Activated T-helper 2 cell treated with anti-CD3 and anti-CD28 coated beads, Interferon-gamma antibody, Interleukin-2, Interleukin-4, amounts not matched to agents 10 μg/mL and 5 μg/mL and 100 μg/mL, durations not matched to agents 14 hours and 24 hours and 36 hours (primary cell): ENCODE measurements at places on chromosomes 5 and 9. TPM values are rescaled to one million over a fixed set of nuclear protein-coding genes. Genes with fewer than 3 reads are reported as not detected.

SEC61B gene
- 208 and 223 TPM in 2 replicates for total RNA-seq

FSD1L gene
- 3.2 and 3.7 TPM in 2 replicates for total RNA-seq

CLIC3 gene
- total RNA-seq = not detected in 2 replicates

WWC1 gene
- 0.09 and 0.59 TPM in 2 replicates for total RNA-seq

CFAP90 gene
- total RNA-seq = not detected in 2 replicates

MGAT1 gene
- 122 TPM in 2 replicates for total RNA-seq

SCGB3A2 gene
- not detected in 2 replicates for total RNA-seq

HMMR gene
- total RNA-seq = 39.3 and 40.3 TPM in 2 replicates

ARHGAP26 gene
- total RNA-seq = 13.6 and 15.1 TPM in 2 replicates

NUTM2F gene
- total RNA-seq = not detected in 2 replicates

PDCD1LG2 gene
- 1.7 and 2.0 TPM in 2 replicates for total RNA-seq

PCDHA7 gene
- not detected in 2 replicates for total RNA-seq

F12 gene
- total RNA-seq = 3.5 and 5.8 TPM in 2 replicates

COL5A1 gene
- total RNA-seq = 0.11 TPM in 1 of 2 replicates, not detected in the other

OR13C4 gene
- total RNA-seq = not detected in 2 replicates

TICAM2 gene
- total RNA-seq = 0.85 TPM in 1 of 2 replicates, not detected in the other

HDHD3 gene
- total RNA-seq = 18.7 and 18.8 TPM in 2 replicates

CCL27 gene
- 0.25 and 0.55 TPM in 2 replicates for total RNA-seq

SPATA31A5 gene
- total RNA-seq = not detected in 2 replicates
